CD4-positive, alpha-beta memory T cell (primary cell): ENCODE measurements at places on chromosomes 13 and 19. TPM values are rescaled to one million over a fixed set of nuclear protein-coding genes. Genes with fewer than 3 reads are reported as not detected.

DNA sequence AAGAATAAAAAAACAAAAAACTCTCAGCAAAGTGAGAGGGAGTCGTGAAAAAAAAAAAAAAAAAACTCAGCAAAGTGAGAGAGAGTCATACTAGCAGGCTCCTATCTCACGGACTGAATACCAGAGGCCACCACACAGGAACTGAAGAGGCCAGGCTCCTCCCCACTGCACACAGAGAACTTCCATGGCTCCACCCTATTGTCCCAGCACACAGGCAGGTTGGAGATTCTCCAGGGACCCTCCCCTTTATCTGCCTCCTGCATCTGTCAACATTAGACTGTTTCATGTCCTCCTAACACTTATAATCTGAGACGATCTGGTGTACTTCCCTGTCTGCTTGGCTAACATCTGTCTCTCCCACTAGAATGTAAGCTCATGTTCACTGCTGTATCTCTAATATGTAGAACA lies 37.0 kb upstream of the FARP1 start:
- no peak for DNase-seq

DNA sequence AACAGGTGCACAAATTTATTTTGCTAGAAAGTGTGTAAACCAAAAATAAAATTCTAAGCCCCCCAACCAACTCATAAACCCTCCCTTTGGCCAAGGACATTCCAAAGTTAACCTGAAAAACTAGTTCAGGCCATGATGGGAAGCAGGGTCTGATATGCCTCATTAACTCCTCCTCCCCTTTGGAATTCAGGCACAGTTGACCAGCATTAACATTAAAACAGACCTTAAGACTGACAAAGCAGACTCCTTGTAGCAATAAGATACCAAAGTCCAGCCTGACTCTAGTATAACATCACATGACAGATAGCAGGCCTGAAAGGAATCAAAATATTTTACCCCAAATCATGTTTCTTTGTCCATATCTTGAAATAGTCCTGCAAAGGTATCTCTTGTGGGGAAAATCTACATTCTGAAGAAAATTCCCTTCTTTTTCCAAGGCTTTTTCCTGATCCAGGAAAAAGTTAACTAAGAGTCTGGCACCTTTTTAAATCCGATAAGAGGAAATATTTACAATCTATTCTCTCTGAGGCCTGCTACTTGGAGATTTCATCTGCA lies 19.7 kb downstream of the NEK5 start:
- no peak for DNase-seq

DNA sequence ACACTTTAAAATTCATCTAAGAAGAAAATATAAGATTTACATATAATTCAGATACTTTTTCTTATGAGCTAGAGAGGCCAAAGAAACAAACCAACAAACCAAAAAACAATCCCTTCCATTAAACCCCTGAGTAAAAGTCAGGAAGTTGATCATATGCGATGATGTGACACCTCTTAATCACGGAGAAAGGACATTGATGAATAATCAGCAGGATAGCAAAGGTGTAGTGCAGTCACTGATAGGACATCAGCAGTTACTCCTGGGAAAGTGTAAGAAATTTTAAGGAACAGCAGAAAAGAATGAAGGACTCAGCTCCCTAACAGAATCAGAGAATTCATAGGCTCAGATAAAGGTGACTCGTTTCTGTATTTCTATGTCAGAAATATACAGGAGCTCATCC lies 202.4 kb upstream of the EDNRB start:
- no peak for DNase-seq

- no peak for DNase-seq
Measured at GRCh38 chr13:27793507-27794367, 1.5 kb downstream of the GSX1 start.

GRCh38 chr19:50324331-50324730 lies 4.8 kb downstream of the KCNC3 start:
- DNase-seq: no peak

The TMC4 gene
- 1.1 TPM for total RNA-seq

The ERICH4 gene
- total RNA-seq: not detected

DNA sequence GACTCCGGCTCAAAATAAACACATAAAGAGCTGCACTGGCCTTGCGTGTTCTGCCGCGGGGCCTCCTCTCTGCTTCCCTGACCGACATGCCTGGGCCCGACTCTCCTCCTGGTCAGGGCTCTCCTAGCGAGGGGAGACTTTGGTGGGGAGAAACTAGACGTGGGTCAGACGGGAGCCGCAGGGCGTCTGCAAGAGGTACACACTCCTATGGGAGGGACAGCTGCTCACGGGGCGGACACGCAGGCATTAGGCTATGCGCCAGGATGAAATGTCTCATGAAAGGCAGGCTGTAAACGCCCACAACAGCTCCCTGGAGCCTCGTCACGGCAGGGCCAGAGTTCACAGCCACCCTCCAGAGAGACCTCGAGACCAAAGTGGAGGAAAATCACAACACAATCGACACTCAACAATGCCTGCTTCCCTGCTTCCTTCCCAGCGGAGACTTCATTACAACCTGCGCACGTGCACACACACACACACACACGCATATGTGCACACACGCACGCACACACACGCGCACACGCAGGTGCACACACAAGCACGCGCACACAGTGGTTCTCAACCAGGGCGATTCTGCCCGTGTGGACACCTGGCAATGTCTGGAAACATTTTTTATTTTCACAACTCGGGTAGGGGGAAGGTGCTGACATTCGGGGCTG lies 5.8 kb downstream of the SLC39A3 start:
- DNase-seq: no peak

GRCh38 chr13:28246891-28247290 lies 108.5 kb downstream of the PAN3 start:
- no peak for DNase-seq
